ENCODE measurements at places on chromosomes 2 and 18. TPM values are rescaled to one million over a fixed set of nuclear protein-coding genes. Genes with fewer than 3 reads are reported as not detected.

DNA sequence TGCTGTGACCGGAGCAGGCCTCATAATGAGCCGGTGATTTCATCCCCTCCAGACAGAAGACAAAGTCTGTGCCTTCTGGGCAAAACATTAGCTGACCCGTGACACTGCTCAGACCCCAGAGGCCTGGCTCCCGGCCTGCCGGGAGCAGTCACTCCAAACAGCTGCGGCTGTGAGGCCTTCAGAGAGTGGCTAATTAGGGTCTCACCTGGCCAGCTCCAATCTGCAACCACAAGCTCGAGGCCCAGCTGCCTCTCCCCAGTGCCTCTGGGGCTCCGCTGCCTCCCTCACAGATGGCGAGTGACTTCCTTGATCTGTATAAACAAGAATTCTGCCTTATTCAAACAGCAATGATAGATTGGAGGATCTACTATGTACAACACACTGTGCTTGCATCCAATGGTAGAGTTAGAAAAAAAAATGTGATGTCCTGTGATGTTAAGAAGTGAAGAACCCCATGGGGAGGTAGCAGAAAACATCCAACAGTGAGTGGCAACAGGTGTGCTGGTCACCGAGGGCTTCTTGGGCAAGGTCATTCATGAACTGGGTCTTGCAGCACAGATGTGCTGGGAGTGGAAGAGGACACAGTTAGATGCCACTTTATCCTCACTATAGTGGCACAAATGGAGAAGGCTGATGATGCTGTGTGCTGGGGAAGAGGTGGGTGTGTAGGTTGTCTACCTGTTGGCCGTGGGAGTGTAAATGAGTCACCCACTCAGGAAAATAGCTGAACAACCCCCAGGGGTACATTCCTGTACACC is 98.2 kb upstream of the ASAP2 start:
- no peak for DNase-seq

- DNase-seq = peak; percentile 82
Measured at GRCh38 chr18:3758531-3758930, 308.6 kb downstream of the TGIF1 start.

DNA sequence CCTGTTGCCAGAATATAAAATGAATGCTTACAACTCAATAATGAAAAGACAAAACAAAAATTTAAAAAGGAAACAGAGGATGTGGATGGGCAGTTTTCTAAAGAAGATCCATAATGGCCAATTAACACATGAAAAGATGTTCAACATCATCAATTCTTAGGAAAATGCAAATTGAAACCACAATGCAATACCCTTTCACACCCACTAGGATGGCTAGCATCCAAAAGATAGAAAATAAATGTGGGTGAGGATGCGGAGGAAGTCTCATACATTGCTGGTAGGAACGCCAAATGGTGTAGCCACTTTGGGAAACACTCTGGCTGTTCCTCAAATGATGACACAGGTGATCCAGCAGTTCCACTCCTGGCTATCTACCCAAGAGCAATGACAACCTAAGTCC is 130.5 kb downstream of the TNS1 start:
- DNase-seq = no peak

DNA sequence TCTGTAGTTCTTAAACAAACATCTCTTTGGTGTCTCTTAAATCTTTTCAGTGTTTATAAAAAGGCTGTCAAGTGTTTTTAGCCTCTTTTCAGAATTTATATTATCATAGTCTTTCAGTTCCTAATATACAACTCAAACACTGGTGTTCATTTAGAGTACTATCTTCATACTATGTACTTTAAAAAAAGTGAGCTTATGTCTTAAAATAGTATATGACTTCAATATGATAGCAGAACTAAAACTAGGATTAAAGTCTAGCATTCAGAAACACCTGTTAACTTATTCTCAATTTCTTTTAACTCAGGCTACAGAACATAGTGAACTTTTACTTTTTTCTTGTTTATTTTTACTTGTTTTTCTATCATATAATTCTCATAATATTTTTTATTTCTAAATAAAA is 14.7 kb upstream of the IKZF2 start:
- DNase-seq = no peak

DNA sequence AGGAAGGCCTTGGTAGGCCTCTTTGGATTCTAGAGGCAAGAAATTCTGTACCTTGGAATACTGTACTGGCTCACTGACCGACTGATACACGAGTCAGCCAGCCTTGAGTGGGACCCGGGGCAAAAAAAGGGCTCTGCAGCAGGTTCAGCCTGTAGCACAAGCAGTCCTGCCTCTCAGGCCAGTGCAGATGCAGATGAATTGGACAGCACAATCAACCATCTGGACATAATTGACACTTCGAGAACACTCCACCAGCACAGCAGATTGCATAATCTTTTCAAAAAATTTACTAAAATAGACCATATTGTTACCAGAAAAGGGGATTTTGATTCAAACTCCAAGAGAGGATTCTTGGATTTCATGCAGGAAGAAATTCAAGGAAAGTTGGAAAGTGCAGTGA is 241.6 kb downstream of the RPIA start:
- DNase-seq = no peak

- DNase-seq = no peak
Measured at GRCh38 chr18:76823161-76823538, 793 bp downstream of the ZNF236 start.

- DNase-seq = peak; percentile 58
Measured at GRCh38 chr2:190636361-190636760, 12.5 kb upstream of the NAB1 start.

DNA sequence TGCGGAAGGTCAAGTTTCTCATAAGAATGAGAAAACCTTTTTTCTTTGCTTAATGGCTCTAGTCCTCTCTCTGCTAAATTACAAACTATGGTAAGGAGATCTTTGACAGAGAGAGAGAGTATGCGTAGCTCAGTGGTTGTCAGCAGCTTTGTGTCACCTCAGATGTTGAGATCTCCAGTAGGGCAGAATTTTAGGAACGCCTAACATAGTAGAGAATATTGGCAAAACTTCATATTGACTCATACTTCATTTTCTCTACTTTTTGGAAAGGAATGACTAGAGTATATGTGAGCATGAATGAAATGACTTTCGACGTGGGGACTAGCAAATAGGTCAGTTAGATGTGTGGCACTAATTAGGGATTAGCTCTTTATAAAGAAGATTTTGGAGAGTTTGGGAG is 64.0 kb downstream of the WDR7 start:
- no peak for DNase-seq

Gene NPAS2
- 63.1 TPM for total RNA-seq

Gene PDE1A
- total RNA-seq = 0.07 TPM
